Cardiac muscle cell (in vitro differentiated cells and primary cell): ENCODE measurements at places on chromosomes 1 and 21. TPM values are rescaled to one million over a fixed set of nuclear protein-coding genes. Genes with fewer than 3 reads are reported as not detected.

DNA sequence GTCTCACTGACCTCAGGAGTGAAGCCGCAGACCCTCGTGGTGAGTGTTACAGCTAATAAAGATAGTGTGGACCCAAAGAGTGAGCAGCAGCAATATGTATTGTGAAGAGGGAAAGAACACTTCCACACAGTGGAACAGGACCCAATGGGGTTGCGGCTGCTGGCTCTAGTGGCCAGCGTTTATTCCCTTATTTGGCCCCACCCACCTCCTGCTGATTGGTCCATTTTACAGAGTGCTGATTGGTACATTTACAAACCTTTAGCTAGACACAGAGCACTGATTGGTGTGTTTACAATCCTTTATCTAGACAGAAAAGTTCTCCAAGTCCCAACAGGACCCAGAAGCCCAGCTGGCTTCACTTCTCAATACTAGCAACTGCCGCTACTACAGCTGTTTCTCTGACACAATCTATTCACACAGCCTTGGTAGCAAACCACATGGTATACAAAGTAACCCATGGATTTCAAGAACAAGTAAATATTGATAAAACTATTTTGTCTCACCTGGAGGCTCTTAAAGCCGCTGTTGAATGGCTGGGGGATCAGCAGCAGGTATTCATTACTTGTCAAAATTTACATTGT lies 25.3 kb upstream of the ITLN1 start:
- no peak for DNase-seq

DNA sequence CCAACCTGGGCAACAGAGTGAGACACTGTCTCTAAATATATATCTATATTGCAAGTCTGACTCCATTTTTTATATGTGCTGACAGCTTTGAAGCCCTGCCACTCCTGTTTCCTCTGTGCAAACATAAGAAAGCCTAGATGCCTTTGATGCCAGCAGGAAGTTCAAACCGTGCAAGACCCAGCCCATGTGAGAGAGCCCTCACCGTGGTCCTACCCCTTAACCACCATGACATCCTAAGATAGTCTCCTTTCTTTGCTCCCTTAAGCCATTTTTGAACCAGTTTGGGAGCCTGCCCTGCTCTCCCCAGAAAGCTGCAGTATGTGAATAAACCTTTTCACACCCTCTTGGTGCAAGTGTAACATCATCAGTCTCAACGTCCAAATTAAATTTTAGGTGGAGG lies 3.7 kb upstream of the DIPK1A start:
- no peak for DNase-seq

GRCh38 chr1:33317946-33318345 lies 3.0 kb downstream of the A3GALT2 start:
- DNase-seq: no peak

The CENPL gene
- 8.6 and 10.9 TPM in 2 replicates for total RNA-seq

The PAFAH2 gene
- 8.3 and 10.9 TPM in 2 replicates for total RNA-seq

DNA sequence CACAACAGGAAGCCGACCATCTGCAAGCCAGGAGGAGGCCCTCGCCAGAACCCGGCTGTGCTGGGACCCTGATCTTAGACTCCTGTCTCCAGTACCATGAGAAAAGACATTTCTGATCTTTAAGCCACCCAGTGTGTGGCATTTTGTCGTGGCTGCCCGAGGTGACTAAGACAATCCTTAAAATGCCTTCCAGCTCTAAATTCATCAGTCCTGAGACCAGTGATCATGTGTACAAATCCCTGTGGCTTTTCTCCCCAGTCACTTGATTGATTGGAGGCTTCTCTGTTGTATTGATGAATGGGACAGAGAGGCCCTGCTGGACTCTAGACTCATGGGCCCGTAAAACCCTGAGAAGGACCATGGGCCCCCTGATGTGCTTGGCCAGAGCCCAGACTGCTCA lies 36.1 kb downstream of the B3GALT5 start:
- DNase-seq: no peak

- DNase-seq: peak; percentile 5
Measured at GRCh38 chr1:81998165-81998564, 197.4 kb downstream of the ADGRL2 start.

DNA sequence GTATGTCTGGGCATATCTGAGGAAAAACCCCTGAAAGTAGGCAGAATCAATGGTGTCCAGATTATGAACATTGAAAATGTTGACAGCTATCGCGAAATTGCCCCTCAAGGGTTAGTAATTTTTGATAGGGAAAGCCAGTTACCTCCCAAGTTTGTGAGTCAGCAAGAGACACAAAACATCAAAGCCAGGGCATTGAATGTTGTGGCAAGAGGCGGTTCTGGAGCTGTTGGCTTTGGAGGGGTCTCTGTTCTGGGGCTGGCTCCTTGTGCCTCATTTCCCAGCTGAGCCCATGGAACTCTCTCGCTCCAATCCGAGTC lies 10.6 kb upstream of the S100A11 start:
- DNase-seq: no peak

DNA sequence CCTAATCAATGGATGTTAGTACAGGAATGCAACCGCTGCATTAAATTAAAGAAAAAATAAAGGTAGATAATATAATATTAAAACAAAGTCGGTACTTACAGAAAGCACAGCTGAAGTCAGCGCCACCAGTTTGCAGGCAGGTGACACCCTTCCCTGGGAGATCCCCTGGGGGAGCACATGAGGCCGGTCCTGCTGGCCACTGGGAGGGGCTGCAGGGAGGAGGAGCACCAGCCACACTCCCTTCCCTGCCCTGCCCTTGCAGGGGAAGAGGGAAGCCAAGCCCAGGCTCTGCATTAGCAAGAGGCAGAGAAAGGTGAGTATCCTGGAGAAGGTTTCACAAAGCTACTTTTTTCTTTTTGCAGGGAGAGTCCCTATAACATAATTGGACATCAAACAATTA lies 507.0 kb downstream of the AJAP1 start:
- no peak for DNase-seq

DNA sequence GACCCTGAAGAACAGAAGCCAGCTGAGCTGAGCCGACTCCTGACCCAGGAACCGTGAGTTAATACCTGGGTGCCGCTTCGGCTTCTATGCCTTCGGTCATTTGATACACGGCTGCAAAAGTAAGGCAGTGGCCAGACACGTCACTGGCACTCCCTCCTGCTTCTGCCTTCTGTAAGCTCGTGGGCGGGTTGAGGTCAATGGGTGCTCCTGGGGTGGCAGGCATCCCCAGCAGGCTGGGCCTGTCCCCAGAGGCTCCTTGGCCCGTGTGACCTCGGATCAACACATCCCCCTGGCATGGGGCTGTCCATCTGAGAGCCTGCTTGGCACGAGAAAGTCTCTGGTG lies 35.7 kb upstream of the COL6A1 start:
- no peak for DNase-seq

The MYOG gene
- 0.18 TPM in 1 of 2 replicates, not detected in the other for total RNA-seq

DNA sequence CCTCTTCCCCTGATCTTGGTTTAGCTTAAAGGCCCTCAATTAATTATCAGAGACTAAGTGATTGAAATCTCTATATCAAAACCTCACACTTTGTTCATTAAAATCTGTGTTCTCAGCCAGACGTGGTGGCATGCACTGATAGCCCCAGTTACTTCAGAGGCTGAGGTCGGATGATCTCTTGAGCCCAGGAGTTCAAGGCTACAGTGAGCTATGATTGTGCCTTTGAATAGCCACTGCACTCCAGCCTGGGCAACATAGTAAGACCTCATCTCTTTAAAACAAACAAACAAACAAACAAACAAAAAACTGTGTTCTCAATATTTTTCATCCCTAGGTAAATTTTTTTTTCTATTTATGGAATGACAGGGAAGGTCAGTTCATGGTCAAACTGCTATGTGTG lies 18.7 kb downstream of the TRMT13 start:
- no peak for DNase-seq
